ENCODE measurements at places on chromosomes 2 and 18. TPM values are rescaled to one million over a fixed set of nuclear protein-coding genes. Genes with fewer than 3 reads are reported as not detected.

The MYOM1 gene
- 8.7 TPM for polyA plus RNA-seq

The CHN1 gene
- polyA plus RNA-seq: 8.2 TPM

The CHRNA1 gene
- 0.57 TPM for polyA plus RNA-seq

The TUBA3D gene
- polyA plus RNA-seq: 0.99 TPM

The RESP18 gene
- polyA plus RNA-seq: 0.46 TPM

The UGT1A1 gene
- polyA plus RNA-seq: 1.6 TPM

The CCDC85A gene
- polyA plus RNA-seq: 1.0 TPM

The PSMA8 gene
- 0.04 TPM for polyA plus RNA-seq

The HOXD11 gene
- not detected for polyA plus RNA-seq

The PDCD1 gene
- polyA plus RNA-seq: 0.31 TPM

The TRABD2A gene
- polyA plus RNA-seq: 18.0 TPM

The TNS1 gene
- polyA plus RNA-seq: 26.8 TPM
